Stimulated activated CD8-positive, alpha-beta memory T cell treated with anti-CD3 and anti-CD28 coated beads, Interleukin-7, amount 100 ng/mL, for 4 hours (primary cell): ENCODE measurements at places on chromosomes 3 and 15.

DNA sequence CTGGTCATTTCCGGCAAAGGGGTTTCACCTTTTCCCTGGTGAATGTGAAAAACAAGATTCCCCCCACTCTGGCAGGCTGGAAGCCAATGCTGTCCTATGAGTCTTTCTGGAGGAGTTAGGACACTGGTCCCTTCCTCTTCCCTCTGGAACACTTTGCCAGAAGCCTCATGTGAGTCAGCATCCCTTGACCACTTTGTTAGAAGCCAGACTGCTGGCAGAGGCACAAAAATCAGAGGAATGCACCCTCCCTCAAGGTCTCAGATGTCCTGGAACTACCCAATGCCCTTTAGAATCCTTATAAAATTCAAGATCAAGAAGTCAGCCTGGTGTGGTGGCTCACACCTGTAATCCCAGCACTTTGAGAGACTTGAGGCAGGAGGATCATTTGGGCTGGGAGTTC lies 26.6 kb downstream of the ITGB5 start:
- DNase-seq = no peak

- DNase-seq = no peak
Measured at GRCh38 chr15:89138999-89139612, 50.9 kb downstream of the ABHD2 start.

- no peak for DNase-seq
Measured at GRCh38 chr3:184361932-184362667, 590 bp downstream of the POLR2H start.

GRCh38 chr3:32443478-32443877 lies 51.8 kb downstream of the CMTM7 start:
- no peak for DNase-seq

DNA sequence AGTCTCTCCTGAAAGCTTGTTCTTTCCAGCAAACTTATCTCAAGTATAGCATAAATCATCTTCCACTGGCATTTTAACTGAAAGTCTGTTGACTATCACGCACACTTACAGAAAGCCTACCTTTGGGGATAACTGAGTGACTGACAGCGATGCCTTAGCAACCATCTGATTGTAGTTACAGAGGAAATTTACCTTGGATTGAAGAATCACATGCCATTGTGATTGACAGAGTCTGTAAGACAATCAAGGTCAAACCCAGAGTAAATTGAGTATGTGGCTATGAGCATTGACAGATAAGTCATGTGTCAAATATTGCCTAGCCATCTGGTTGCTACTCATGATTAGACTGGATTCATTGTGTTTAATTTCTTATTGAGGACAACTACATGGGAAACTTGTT lies 82.0 kb downstream of the CNTN4 start:
- no peak for DNase-seq

DNA sequence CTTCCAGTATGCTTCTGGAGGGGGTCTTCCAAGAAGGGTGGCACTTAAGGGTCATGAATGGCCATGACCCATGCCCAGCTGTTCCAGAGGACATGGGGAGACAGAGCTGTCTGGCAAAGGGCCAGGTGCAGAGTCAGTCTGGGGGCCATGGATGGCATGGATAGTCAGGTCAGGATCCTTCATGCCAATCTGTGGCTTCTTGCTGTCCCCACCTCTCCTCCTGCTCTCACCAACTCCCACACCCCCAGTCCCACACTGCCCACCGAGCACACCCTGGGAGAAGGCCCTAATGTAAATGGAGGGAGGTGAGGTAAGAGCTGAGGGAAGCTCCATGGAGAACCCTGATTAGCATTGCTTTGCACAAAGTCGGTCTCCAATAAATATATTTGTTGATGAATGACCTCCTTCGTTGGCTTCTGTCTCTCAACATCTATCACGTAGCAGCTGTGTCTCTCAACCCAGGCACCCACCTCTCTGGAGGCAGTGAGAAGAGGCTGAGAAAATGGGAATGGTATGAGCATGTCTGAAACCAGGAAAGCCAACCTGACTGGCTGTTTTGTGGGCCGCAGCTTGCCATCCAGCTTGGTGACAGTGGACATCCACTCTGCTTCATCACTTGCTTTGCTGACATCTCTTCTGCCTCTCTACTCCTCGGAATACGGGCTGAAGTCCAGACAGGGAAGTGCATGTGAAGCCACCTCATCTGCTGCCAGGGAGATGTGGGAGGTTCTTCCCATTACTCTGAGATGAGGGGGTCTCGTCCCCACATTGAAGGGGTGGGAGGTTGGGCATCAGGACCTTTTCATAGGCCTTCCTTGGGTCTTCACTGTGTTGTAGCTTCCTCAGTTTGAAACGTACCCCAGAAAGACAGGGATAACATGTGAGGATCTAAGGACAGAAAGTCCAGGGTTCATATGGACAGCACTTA lies 37.7 kb upstream of the RAB6B start:
- DNase-seq = no peak

DNA sequence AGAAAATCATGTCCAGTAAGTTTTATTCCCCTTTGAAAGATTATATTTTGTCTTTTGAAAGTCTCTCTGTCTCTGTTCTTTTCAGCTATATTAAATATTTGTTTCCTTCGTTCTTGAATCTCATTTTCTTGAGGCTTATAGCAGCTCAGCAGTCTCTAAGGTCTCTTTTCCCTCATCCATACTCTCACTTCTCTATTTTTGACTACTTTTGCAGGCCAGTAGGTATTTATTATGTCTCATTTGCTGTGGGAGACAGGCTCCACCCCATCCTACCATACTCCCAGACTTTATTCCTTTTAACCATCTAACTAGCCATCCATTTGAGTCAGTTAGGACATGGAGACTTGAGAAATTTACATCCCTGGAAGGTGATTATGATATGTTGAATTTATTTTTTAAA lies 71.0 kb downstream of the FILIP1L start:
- DNase-seq = no peak

GRCh38 chr15:31274496-31275330 lies 51.9 kb upstream of the KLF13 start:
- DNase-seq = no peak

DNA sequence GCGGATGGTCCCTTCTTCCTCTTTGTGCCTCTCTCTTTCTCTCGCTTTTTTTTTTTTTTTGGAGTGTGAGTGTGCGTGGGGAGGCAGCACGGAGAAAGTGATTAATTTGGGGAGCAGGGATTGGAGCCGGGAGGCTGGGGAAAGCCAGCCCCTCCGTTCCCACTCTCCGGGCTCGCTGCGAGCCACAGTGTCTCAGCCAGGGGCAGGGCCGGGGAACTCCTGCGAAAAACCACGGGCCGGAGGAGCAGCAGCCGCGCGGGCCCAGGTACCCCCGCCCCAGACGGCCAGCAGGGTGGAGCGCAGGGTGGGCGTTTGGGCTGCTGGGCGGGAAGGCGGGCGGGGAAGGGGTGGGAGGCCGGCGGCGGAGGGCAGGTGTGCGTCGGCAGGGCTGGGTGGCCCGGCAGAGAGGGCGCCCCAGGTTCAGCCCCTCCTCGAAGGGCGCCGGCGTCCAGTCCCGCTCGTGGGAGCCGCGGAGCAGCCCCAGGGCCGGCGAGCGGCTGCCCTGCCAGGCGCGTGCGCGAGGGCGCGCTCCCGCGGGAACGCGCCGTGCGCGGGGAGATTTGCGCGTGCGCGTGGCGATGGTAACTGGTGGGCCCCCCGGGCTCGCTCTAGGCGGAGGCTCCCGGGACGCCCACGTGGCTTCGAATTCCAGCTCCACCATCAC lies 1.4 kb downstream of the CHL1 start:
- no peak for DNase-seq

DNA sequence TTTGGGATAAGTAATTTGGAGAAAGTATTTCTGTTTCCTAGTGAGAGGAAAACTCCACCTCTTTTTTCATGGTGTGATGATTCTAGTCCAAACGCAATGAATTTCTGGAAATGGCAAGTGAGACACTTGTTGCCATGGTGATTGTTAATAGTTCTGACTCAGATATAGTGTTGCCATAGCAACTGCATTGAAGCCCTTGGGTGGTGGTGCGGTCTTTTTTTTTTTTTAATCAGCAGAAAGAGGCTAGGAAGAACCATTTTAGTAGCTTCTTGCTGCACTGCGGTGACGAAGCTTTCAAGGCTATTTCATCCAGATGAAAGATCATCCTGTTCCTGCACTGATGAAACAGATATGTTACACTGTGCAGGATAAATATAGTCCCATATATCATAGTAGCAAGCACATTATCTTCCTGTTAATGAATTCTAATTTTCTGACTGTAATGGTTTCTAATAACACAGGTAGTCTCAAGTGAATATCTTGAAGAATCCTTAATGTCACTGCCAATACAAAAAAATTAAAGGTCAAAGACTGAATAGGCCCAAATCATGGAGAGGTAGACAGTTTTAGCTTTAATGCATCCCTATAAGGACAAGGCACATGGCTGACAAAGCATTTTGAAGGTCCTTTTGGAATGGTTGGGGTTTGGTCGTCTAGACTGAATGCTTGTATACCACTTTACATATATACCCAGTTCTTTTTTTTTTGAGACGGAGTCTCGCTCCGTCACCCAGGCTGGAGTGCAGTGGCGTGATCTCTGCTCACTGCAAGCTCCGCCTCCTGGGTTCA lies 125.1 kb upstream of the ZBTB20 start:
- no peak for DNase-seq

- no peak for DNase-seq
Measured at GRCh38 chr3:139642996-139643395, 34.8 kb downstream of the NMNAT3 start.

DNA sequence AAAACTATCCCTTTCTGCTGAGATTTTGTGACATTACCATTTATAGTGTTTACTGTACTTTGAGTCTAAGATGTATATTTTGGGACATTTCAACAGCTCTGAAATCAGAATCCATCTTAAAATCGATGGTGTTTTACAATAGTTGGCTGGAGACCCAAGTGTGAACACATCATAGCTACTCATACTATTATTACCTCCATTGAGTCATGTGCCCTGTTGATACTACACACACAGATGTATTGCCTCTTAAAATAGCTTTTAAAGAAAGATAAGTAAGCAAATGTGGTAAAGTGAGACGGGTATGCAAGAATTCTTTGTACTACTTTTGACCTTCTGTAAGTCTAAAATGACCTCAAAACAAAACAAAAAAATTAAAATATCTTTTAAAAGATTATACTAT lies 6.7 kb downstream of the LMOD3 start:
- no peak for DNase-seq

GRCh38 chr3:170632780-170633179 lies 46.9 kb upstream of the SLC7A14 start:
- no peak for DNase-seq

- no peak for DNase-seq
Measured at GRCh38 chr3:131540821-131541220, 38.0 kb upstream of the MRPL3 start.

DNA sequence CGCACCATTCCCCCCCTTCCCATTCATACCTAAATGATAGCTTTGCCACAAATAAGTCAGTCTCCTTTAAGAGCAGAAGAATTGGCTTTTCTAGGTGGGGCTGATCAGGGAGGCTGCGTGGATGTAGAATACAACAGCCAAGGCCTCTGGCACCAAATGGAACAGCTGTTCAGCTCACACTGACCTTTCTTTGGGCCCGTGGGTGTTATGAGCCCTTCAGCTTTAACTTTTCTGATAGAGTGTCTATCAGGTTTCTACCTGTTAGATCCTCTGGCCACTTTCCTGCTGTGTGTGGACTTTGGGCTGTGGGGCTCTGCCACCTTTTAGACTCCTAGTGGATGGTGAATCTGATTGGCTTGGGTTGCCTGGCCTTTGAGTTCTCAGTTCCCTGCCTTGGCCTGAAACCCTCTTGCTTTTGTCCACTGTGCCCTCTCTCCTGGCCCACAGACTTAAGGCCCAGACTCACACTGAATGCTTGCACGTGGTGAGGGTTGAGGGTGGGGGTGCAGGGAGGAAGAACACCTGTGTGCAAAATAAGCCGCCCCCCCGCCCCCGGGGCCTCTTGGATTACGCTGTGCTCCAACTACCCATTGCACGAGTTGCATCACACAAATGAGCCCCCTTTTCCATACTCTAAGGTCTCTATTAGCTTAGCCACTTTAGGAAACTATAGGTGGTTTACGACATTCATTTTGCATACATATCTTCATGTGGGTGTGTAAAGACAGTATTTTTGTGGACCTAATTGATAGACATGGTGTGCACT lies 1.3 kb upstream of the RFX7 start:
- peak; percentile 8 for DNase-seq

DNA sequence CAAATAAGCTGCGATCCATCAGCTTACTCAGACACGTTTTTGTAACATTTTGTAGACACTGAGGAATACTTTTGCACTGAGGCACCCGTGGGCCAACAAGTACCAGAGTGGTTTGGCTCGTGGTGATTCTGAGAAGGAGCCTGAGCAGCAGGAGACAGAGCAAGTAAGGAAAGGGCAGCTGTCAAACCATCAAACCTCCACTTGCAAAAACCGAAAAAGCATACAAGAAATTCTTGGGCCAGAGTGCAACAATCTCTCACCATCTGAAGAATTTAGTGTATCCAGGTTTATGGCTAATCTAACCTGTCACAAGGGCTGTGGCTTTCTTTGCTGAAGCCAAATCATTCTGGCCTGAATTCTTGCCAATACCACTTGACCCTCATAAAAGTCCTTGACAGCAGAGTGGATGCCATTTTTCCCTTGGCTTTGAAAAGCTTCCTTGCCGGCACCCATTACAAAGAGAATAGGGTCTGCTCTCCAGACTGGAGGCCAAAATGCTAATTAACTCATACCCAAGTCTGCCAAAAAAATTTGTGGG lies 56.7 kb downstream of the MYO1E start:
- no peak for DNase-seq

- no peak for DNase-seq
Measured at GRCh38 chr3:123871946-123872345, 12.2 kb downstream of the MYLK start.

DNA sequence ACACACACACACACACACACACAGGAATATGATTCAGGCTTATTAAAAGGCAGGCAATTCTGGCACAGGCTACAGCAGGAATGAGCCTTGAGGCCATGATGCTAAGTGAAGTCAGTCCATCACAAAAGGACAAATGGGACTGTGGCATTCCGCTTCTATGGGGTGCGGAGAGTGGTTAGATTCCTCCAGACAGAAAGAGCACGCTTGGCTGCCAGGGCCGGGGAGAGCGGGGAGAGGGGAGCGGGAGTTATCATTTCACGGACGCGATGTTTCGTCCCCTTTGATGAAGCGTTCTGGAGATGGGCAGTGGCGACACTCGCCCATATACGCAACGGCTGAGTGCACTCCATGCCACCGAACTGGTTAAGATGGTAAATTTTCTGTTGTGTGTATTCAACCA lies 58.5 kb upstream of the FAM174B start:
- DNase-seq = no peak

DNA sequence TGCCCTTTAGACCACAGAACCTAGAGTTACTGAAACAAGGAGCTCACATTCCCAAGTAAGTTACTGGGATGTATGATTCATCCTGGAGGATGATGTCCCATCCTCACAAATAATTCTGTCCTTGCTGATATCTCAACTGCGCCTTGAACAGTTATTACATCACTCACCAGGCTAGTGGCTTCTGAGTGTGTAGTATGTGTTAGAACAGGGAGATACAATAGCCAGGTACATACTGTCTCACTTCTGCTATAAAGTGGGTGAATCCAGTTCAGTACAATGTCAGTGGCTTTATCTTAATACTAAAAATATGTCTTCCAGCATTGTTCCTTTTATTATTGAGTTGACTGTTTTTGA lies 483.2 kb upstream of the FRG2C start:
- DNase-seq = no peak
